ENCODE measurements at places on chromosomes 6 and 20. TPM values are rescaled to one million over a fixed set of nuclear protein-coding genes. Genes with fewer than 3 reads are reported as not detected.

GRCh38 chr6:125868252-125868651 lies 77.5 kb downstream of the NCOA7 start:
- DNase-seq: no peak
- H3K27me3 ChIP-seq: no peaks in the 10 kb centered on the region
- H3K4me1 ChIP-seq: peaks cover 3% of the 10 kb centered on the region
- no peak overlapping the region for H3K4me3 ChIP-seq

WFDC5 gene
- not detected for total RNA-seq

DNA sequence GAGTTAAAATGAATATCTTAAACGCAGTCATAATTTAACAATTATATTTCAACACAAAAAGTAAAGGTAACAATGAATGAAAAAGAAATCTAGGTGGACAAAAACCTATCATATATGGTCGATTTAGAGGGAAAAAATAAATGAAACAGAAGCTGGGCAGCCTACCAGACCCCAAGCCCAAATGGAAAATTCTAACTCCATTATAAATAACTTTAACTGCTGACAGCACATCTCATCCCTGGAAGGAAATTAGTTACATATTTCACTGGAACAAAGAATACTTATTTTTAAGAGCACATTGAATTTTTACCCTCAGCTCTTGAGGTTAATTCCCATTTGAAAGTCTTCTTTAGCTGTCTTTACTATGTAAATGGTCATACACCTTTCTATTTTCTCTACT lies 39.1 kb downstream of the COL12A1 start:
- H3K27me3 ChIP-seq: peaks cover 11% of the 10 kb centered on the region
- H3K4me1 ChIP-seq: no peaks in the 10 kb centered on the region
- no peak for DNase-seq
- no peaks in the 10 kb centered on the region for H3K36me3 ChIP-seq

- no peaks in the 10 kb centered on the region for H3K27me3 ChIP-seq
- no peak overlapping the region for H3K27ac ChIP-seq
- H3K4me3 ChIP-seq: no peak overlapping the region
- DNase-seq: no peak
- peaks cover 4% of the 10 kb centered on the region for H3K4me1 ChIP-seq
These were observed 17.4 kb downstream of the TM9SF4 start for GRCh38 chr20:32126919-32127318.

GRCh38 chr6:168159506-168159905 lies 80.5 kb upstream of the FRMD1 start:
- H3K36me3 ChIP-seq: no peaks in the 10 kb centered on the region
- H3K27ac ChIP-seq: no peak overlapping the region
- no peaks in the 10 kb centered on the region for H3K4me1 ChIP-seq
- H3K4me3 ChIP-seq: no peak overlapping the region
- no peaks in the 10 kb centered on the region for H3K27me3 ChIP-seq

MRAP2 gene
- total RNA-seq: not detected

- H3K36me3 ChIP-seq: peaks cover 72% of the 10 kb centered on the region
- no peak for DNase-seq
- H3K4me3 ChIP-seq: no peak overlapping the region
- H3K27ac ChIP-seq: peak overlapping the region; percentile 55
These were observed 34.7 kb downstream of the RIPOR2 start for GRCh38 chr6:24900917-24901697.

ABT1 gene
- total RNA-seq: 29.9 TPM

ZNF311 gene
- 0.87 TPM for total RNA-seq

GRCh38 chr6:113908801-113909200 lies 51.7 kb downstream of the MARCKS start:
- no peak for DNase-seq
- H3K4me3 ChIP-seq: no peak overlapping the region
- no peak overlapping the region for H3K27ac ChIP-seq
- H3K27me3 ChIP-seq: peaks cover 6% of the 10 kb centered on the region
- no peaks in the 10 kb centered on the region for H3K4me1 ChIP-seq

DNA sequence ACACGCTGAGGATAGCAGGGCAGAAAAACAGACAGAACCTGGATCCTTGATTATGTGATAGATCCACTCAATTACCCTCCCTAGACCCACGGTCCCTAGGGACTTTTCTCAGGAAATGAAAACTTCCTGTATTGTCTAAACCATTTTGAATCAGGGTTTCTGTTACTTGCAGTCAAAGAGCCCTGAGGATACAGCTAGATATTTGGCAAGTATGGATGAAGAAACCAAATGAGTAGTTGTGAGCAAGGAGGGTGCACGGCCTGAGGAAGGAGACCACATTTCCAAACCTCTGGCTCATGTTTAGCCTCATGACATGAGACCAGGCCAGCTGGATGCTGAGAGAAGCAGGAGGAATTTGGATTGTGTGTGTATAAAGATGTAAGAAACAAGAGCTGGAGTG lies 91.6 kb downstream of the MRPL14 start:
- H3K27ac ChIP-seq: no peak overlapping the region
- peaks cover 3% of the 10 kb centered on the region for H3K4me1 ChIP-seq
- no peak overlapping the region for H3K4me3 ChIP-seq
- no peak for DNase-seq

DLK2 gene
- total RNA-seq: 2.1 TPM

DNA sequence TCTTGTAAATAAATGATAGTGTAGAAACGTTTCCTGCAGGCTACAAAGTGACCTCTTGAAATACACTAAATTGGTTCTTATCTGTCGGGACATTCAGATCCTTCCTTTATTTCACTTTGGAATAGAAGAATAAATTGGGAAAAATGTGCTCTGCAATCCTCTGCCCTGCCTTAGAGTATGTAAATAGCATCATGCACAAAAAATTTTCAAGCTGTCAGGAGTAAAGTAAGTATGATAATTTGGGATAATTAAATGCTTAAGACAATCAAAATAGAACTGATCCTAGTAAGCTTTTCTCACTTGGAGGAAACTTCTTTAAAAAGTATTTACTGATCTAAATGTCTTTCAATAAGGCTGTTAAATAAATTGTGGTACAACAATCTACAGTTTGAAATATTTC lies 3.1 kb upstream of the TPBG start:
- H3K4me1 ChIP-seq: peaks cover 8% of the 10 kb centered on the region
- no peaks in the 10 kb centered on the region for H3K36me3 ChIP-seq
- no peak overlapping the region for H3K4me3 ChIP-seq
- no peak overlapping the region for H3K27ac ChIP-seq
- peaks cover 51% of the 10 kb centered on the region for H3K27me3 ChIP-seq
- no peak for DNase-seq

DNA sequence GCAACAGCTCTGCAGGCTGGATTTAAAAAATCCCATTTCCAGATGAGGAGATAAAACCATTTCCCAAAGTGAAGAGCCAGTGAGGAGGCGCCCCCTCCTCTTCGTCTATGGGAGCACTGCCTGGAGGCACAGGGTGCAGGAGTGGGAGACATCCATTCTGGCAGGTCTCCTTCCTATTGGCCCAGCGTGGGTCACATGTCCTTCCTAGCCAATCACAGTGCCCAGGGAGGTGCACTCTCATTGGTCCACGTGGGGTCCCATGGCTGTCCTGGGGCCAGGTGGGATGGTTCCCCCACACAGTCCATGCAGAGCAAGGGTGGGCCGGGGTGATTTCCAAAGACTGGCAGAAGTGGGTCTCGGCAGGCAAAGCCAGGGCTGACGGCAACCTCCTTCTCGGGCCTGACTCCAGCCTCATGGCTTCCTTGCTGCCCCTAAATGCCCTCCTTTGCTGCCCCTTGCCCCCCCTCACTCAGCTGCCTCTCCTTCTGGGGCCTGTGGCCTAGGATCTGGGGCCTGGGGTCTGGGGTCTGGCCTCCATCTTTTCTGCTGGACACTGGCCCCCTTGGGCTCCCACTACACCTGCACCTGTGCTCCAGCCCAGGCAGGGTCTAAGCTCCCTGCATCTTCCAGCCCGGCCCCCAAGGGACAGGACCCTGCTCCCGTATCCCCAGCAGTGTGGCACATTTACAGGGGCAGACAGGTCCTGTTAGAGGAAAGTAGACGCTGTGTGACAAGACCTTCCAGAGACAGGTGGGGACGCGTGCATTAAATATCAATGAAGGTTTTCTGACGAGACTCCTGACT lies 231.7 kb downstream of the TAF4 start:
- H3K4me1 ChIP-seq: no peaks in the 10 kb centered on the region
- DNase-seq: no peak
- no peaks in the 10 kb centered on the region for H3K27me3 ChIP-seq
- H3K27ac ChIP-seq: no peak overlapping the region

- peaks cover 23% of the 10 kb centered on the region for H3K4me1 ChIP-seq
- H3K36me3 ChIP-seq: peaks cover 7% of the 10 kb centered on the region
- no peak overlapping the region for H3K27ac ChIP-seq
- no peak overlapping the region for H3K4me3 ChIP-seq
- no peaks in the 10 kb centered on the region for H3K27me3 ChIP-seq
These were observed 57.2 kb upstream of the MRPS10 start for GRCh38 chr6:42274898-42275297.

TMEM74B gene
- 1.2 TPM for total RNA-seq

GSTA3 gene
- not detected for total RNA-seq

GNRH2 gene
- total RNA-seq: 3.7 TPM

HLA-DPA1 gene
- 58.9 TPM for total RNA-seq

- peak overlapping the region; percentile 75 for H3K4me3 ChIP-seq
- peak; percentile 43 for DNase-seq
- peak overlapping the region; percentile 89 for H3K27ac ChIP-seq
These were observed 8.5 kb downstream of the CD164 start for GRCh38 chr6:109373762-109374161.

GRCh38 chr6:33163540-33163939 lies 28.7 kb downstream of the COL11A2 start:
- no peak overlapping the region for H3K4me3 ChIP-seq
- peaks cover 14% of the 10 kb centered on the region for H3K4me1 ChIP-seq
- H3K27ac ChIP-seq: no peak overlapping the region
- DNase-seq: no peak
- no peaks in the 10 kb centered on the region for H3K36me3 ChIP-seq

ESR1 gene
- not detected for total RNA-seq

MAK gene
- 0.41 TPM for total RNA-seq

CALHM4 gene
- not detected for total RNA-seq
